ENCODE measurements at places on chromosomes 4 and X.

DNA sequence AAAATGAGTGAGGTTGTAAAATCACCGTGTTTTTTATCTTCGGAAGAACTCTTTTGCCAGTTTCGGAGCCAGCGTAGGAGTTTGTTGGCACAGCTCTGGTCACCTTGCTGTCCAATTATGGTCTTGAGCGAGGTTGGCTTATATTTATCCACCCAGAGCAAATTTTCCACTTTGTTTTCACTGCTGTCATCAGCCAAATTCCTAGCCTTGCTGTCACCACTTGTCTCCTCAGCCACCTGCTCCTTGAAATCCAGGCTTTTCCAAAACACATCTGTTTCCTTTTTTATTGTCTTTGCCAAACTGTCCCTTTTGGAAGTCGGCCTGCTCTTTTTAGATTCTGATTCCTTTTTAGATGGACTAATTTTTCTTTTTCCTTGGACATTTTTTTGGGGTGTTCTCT is 57.6 kb downstream of the RFC1 start:
- no peak for DNase-seq

GRCh38 chr4:147057611-147058190 is 112.0 kb upstream of the TTC29 start:
- DNase-seq = no peak

GRCh38 chr4:86432559-86433134 is 72.8 kb upstream of the MAPK10 start:
- DNase-seq = no peak

GRCh38 chr4:53365121-53365485 is 758 bp downstream of the SCFD2 start:
- no peak for DNase-seq

DNA sequence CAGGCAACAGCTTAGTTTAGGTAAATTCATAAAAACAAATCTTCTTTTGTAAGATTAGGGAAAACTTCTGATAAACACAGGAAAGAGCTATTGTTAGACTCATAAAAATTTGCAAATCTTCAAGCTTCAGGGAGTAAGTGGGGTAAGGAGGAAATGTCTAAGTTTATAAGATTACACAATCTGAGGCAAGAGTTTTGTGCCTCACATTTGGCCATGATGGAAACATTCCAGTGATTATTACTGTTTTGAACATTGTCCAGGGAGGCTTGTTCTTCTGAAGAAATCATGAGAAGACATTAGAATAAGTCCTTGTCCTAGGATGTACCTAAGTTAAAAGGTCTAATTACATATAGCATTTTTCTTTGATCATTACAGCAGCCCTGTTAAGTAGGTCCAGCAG is 72.8 kb downstream of the MAOB start:
- no peak for DNase-seq

GRCh38 chr4:119139822-119140252 is 4.2 kb downstream of the MYOZ2 start:
- no peak for DNase-seq

GRCh38 chr4:141705747-141706377 is 69.5 kb downstream of the IL15 start:
- no peak for DNase-seq

DNA sequence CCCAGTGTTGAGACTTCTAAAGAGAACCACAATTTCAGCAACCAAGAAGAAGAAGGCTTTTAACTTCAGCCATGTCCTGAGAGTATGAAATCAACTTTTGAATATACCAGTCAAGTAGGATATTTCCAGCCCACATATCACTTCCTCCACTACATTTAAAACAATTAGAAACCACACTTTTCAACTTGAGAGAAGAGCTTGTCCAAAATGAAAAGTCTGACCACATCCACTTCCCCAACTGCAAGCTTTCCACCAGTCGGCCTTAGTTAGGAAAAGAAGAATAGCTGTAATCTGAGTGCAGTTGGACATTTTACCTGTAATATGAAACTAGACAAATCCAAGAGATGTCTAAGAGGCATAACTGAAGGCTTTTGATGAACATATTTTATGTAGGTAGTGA is 101.9 kb upstream of the SLC7A11 start:
- no peak for DNase-seq

DNA sequence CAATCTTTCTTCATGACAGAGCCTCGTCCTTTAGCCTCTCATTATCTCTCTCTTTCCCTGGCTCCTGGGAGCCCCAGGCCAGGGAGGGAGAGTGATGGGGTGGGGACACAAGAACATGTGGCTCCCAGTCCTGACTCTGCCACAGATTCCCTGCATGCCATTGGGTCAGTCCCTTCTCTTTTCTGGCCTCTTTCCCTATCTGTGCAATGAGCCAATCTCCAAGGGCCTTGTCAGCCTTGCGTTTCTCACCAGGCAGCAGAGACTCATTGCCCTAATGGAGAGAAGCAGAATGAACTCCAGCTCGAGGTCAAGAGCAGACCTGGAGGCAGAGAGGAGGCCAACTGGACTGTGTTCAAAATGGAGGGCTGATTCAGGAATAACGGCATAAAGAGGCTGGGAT is 38.4 kb upstream of the PJA1 start:
- no peak for DNase-seq

- no peak for DNase-seq
These were observed 151.6 kb upstream of the TAPT1 start for GRCh38 chr4:16377887-16378286.

DNA sequence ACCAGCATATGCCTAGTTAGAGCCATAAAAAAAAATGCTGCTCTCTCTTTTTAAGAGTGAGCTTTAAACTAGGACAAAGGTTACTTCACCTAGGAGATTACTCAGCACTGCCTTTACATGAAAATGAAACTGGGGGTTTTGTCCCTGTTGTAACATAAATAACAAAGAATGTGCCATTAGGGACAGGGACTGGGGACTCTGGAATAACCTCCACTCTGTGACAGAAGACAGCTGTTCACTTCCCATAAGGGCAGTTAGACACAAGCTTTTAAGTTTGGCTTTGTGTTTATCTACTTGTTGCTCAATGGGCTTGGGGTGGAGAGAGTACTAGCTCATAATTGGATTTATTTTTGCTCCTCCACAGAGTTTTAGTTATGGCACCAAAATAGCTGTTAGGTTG is 11.9 kb downstream of the ENPEP start:
- DNase-seq = no peak

DNA sequence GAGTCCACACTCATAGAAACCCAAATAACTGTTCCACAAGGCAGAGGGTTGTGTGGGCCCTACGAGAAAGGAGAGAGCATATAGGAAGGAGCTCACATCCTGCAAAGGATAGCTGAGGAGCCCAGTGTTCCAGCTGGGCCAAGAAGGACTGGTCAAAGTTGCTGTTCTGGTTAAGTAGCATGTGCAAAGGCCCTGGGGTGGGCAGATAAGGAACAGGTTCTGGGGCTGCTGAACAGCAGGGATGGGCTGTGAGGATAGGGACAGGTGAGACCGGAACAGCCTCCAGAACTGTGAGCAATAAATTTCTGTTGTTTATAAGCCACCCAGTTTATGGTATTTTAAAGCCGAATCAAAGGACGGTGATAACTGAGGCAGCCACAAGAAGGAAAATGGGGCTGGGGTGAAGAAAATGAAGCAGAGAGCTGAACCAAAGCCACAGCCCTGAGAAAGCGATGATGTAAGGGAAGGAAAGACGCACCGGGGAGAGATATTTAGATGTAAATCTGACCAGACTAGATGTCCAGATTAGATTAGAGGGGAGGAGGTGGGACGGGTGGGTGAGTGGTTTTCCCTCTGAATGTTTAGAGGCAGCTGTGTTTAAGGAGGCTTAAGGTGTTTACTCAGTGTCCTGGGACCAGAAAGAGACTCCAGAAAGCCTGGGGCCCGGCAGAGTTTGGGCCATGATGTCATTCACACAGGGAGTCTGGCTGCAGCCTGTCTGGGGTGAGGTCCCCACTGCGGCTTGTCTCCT is 180.8 kb upstream of the BCOR start:
- DNase-seq = peak; percentile 23

DNA sequence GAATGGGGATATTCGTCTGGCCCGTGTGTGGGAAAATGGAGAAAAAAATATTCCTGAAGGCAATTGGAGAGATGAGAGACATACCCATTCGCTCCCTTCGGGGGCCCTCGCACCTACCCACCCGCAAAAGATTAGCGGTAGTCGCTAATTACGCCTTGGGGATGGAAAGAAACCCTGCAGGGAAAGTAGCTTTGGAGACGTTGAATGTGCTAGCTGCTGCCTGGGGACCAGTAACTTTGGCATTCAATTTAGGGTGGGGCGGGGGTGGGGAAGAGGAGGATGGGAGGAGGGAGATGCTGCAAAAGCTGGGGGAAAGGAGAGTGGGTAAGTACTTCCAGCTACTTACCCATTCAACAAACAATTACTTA is 407 bp upstream of the ZC4H2 start:
- no peak for DNase-seq

DNA sequence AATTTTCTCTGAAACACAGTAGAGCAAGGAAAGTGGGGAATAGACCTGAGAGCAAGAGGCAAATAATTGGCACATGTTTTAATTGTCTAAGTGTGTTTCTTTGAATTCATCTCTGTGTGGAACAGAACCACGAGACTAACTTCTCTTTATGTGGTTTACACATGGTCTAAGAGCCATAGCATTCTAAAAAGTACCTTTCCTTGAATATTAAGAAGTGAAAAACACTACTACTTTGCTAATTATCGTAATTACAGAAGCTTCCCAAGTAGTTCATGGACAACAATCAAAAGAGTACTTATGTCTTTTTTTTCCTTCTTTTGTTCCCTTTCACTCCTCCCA is 2.9 kb upstream of the CYBB start:
- DNase-seq = no peak

- no peak for DNase-seq
These were observed 532.3 kb upstream of the SMIM31 start for GRCh38 chr4:164221631-164222030.

- DNase-seq = no peak
These were observed 543.1 kb upstream of the ADGRL3 start for GRCh38 chr4:60657041-60657440.

DNA sequence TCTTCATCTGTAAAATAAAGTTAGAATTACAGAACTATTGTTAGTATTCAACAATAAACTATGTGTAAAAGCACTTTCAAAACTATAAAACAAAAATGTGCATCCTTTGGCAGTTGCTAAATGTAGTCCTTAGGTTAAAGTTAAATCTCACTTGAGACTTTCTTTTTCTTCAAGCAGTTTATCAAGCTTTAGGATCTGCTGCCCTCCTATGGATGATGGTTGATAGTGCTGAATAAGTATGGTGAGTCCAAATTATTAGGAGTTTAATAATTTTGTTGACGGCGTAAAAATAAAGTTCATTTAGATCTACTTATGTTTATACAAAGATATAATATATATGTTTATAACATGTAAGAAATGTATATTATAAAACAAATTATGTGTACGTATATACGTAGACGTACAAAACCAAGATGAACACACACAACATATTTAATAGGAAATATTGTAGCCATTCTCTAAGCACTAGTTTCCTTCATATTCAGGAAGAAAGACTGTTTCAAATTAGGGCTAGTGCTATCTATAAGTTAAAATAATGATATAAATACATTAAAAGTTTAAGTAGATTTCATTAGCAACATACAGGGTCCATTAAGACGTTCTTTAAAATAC is 22.3 kb downstream of the UGT2A2 start:
- no peak for DNase-seq

DNA sequence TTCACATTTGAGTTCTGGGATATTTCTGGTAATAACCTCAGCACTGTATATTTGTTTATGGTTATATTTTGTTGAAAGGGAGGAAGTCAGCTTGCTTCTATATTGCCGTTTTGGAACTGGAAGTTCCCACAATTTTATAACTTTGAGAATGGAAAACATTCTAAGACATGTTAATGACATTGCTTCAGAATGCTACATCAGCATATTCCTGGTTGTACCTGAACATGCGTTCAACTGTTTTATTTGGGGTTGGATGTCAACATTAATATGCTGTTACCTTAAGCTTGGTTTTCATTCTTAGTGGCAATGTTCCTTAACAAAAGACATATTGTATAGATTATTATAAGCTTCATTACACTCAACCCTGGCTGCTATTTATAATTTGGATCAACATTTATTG is 489.4 kb upstream of the MAGEB18 start:
- DNase-seq = no peak

GRCh38 chr4:114036426-114036825 is 57.0 kb upstream of the ARSJ start:
- no peak for DNase-seq

Data from stimulated activated CD8-positive, alpha-beta memory T cell treated with anti-CD3 and anti-CD28 coated beads, Interleukin-7, amount 100 ng/mL, for 48 hours (primary cell).